Left ventricle myocardium superior (tissue), 1 donor: ENCODE measurements at places on chromosomes 16 and 17. TPM values are rescaled to one million over a fixed set of nuclear protein-coding genes. Genes with fewer than 3 reads are reported as not detected.

DNA sequence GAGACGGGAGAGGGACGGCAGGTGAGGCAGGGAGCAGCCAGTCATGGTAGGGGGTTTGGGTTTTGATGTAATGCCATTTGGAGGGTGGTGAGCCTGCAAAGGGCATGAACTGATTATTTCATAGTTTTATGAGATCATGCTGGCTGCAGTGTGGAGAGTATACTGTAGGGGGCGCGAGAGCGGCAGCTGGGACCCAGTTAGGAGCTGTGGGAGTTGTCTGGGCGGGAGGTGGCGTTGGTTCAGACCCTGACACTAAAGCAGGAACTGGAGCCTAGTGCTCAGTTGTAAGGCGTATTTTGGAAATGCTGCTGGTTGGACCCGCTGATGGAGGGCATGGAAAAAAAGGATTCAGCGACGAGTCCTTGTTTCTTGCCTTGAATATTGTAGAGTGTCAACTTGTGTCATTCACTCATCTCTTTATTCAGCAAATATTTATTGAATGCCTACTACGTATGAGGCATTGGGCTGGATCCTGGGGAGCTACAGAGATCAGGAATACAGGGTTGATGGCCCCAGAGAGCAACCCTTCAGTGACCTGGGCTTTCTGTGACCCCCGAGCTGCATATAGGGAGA is 23.7 kb upstream of the KDM8 start:
- DNase-seq: peak; percentile 92

GNGT2 gene
- 1.2 TPM for total RNA-seq

- DNase-seq: no peak
Observed at GRCh38 chr17:36599546-36600250, 1.7 kb upstream of the MRM1 start.

DNA sequence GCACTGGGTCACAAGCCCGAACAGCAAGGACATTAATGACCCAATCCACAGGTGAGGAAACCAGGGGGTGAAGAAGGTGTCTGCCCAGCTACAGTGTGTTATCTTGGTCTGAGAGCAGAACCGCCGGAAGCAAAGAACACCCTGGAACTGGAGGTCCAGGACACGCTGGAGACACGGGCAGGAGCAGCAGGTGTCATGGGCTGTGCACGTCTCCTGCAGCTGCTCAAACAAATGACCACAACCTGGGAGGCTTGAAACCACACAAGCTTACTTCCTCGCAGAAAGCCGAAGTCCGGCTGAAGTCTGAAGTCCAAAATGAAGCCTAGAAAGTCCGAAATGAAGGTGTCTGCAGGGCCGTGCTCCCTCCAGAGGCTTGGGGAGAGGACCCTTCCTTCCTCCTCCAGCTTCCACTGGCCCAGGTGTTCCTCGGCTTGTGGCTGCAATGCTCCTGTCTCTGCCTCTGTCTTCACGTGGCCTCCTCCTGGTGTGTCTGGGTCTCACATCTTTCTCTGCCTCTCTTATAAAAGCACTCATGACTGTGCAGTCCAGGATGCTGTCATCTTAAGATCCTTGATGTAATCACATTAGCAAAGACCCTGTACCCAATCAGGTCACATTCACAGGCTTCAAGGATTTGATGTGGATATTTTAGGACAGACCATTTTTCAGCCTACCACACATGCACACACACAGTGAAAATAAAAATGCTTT is 351.2 kb downstream of the C16orf95 start:
- no peak for DNase-seq
